ENCODE measurements at places on chromosomes 4 and X.

DNA sequence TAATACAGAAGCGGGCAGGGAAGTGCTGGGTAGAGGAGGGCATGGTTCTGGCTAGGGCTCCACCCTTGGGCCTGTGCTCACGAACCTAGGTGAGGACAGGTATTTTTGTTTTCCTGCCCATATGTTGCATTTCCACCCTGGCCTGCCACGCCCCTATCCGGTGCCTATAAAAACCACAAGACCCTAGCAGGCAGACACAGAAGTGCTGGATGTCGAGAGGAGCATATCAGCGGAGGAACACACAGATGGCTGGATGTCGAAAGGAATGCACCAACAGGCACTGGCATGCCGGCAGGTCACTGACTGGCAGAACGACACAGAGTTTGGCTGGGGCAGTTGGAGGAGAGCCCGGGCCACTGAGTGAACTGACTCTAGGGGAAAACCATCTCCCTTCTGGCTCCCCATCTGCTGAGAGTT lies 316.6 kb upstream of the BOD1L1 start:
- DNase-seq, result no peak

DNA sequence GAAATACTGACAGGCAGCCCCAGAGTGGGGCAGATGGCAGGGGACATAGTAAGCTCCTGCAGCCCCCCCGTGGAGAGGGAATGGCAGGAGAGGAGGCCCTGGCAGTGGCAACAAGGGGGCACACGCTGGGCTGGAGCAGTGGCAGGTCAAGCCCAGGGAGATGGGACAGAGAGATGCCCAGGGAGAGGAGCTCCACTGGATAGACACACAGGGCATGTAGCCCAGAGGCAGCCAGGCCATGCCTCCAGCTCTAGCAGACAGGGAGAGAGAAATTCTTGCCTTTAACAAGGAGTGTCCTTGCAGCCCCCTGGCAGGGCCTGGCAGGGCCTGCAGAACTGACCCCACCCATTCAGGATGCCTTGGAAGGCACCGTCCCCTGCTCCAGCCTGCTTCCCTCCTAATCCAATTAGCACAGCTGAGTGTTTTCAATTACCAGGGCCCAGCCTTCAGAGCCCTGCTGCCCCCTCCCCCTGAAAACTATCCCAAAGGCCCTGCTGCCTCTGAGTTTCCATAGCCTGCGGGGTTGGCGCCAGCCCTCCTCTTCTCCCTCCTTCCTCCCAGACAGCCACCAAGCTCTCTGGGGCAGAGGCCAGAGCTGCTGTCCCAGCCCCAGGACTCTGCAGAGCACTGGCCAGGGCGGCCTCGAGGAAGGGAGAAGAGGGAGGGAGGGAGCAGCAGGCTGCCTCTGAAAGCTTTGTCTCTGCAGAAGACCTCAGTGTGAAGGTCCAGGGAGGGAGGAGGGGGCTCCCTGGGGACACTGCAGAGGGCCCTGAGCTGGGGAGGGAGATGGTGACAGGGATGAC lies 12.5 kb downstream of the L1CAM start:
- no peak for DNase-seq

DNA sequence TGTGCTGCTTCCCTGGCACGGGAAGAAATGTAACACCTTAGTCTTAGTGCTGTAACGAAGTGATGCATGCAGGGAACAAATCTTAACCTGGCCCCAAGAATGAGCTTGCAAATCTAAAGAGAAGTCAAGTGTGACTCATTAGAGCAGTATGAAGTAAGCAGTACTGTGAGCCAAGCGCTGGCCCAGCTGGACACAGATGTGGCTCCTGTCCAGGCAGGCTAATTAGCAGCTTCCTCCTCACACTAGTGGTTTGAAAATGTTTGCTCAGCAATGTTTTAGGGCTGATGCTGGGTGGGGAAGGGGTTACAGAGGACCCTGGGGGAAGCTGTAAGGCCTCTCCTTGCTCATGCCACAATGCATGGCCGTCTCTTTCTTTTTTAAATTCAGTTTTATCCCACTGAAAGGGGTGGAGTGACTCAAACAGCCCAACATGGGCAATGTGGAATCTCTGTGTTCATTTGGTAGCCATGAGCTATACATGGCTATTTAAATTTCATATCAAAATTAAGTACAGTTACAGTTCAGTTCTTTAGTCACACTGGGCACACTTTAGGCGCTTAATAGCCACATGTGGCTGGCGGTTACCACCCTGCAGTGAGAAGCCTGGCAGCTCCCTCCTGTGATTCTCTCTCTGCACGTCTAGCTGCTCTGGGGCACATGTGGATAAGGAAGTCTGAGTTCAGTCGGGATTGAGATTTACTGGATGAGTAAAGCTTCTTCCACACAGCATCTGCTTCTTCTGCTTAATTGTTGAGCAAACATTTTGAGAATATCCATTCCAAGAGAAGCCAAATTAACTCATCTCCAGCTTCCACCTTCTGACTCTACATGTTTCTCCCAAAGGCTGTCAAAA lies 48.8 kb downstream of the MAP7D2 start:
- DNase-seq, result no peak

DNA sequence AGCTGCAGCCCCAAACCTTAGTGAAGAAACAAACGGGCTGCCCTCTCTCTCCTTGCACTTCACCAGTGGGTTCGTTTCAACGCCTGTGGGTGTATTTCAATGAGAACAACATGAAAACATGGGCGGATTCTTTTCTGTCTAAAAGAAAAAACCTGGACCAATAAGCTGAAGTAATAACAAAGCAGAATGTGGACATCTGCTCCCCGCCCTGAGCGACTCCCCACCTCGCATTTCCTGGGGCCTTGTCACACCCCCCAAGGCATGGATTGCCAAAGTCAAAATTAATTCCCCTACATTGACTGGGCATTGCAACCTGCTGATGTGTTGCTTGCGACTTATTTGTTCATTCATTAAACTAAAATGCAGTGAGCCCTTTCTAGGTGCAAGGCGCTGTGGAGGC lies 142.9 kb downstream of the BCOR start:
- DNase-seq, result no peak

DNA sequence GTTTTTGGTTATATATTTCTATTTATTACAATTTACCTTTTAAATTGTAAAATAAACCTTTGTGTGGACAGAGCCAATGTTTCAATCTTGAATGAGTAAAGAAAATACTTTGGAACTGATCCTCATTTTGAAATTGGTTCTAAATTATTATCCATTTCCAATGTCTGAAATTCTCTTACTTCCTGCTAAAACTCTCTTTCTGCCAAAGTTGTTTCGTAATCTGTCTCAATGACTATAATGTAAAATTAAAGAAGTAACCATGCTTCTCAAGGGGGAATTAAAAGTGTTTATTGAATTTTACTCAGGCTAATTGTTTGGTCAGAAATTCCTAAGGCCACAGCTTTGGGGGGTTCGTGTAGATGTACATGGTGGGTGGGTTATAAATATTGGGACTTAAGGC lies 34.8 kb downstream of the YIPF6 start:
- DNase-seq, result no peak
